Activated T-helper 2 cell treated with anti-CD3 and anti-CD28 coated beads, Interferon-gamma antibody, Interleukin-2, Interleukin-4, amounts not matched to agents 10 μg/mL and 5 μg/mL and 100 μg/mL, durations not matched to agents 14 hours and 24 hours and 36 hours (primary cell): ENCODE measurements at places on chromosomes 7 and 10. TPM values are rescaled to one million over a fixed set of nuclear protein-coding genes. Genes with fewer than 3 reads are reported as not detected.

FZD1 gene
- total RNA-seq = 0.80 and 0.84 TPM in 2 replicates

PTPRN2 gene
- total RNA-seq = 1.1 and 1.3 TPM in 2 replicates

DNA2 gene
- 51.6 and 54.3 TPM in 2 replicates for total RNA-seq

PRPS1L1 gene
- not detected in 2 replicates for total RNA-seq

AASS gene
- 1.3 and 2.2 TPM in 2 replicates for total RNA-seq

IMPDH1 gene
- total RNA-seq = 108 and 112 TPM in 2 replicates

ANKRD61 gene
- total RNA-seq = 0.25 and 0.27 TPM in 2 replicates

COL13A1 gene
- total RNA-seq = not detected in 2 replicates
